ENCODE measurements at places on chromosomes 11 and 22.
A peak's percentile ranks its signal among the peaks of the same experiment; 100 is the strongest.

- no peak for DNase-seq
Observed at GRCh38 chr11:95625164-95625900, 164.2 kb downstream of the FAM76B start.

DNA sequence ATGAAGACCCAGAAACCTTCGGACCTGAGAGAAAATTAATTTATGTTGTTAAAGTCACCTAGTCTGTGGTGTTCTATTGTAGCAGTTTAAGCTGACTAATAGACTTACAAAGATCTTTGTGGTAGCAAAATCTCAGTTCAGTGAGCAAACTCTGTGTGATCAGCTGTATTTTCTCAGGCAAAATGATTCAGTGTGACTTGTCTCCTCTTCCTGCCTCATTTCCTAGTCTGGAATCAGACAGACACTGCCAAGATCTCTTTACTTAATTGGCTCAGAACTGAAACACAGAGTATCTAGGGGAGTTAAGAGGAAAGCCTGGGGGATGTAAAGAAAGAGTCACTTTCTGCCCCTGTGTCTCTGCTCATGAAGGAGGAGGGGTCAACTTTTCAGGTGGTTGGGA, 564.7 kb downstream of the KCNA4 start:
- peak; percentile 68 for DNase-seq

- peak; percentile 5 for DNase-seq
Observed at GRCh38 chr11:10807493-10808234, 1.1 kb downstream of the EIF4G2 start.

DNA sequence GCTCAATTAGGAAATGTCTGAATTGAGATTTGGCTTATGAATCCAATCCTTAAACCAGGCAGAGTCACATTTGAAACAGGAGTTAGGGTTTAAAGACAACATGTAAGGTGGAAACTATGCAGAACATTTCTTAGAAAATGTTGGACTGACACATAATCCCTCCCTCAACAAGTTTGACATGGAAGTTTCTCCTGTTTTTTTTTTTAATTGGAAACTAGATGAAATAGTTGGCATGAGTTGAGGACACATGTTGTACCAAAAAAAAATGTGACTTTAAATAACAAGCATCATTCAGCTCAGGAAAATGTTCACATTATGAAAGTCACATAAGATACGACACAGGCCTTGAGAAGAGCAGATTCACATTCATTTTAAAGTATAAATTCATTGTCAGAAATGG, 154.9 kb upstream of the DDI1 start:
- no peak for DNase-seq

DNA sequence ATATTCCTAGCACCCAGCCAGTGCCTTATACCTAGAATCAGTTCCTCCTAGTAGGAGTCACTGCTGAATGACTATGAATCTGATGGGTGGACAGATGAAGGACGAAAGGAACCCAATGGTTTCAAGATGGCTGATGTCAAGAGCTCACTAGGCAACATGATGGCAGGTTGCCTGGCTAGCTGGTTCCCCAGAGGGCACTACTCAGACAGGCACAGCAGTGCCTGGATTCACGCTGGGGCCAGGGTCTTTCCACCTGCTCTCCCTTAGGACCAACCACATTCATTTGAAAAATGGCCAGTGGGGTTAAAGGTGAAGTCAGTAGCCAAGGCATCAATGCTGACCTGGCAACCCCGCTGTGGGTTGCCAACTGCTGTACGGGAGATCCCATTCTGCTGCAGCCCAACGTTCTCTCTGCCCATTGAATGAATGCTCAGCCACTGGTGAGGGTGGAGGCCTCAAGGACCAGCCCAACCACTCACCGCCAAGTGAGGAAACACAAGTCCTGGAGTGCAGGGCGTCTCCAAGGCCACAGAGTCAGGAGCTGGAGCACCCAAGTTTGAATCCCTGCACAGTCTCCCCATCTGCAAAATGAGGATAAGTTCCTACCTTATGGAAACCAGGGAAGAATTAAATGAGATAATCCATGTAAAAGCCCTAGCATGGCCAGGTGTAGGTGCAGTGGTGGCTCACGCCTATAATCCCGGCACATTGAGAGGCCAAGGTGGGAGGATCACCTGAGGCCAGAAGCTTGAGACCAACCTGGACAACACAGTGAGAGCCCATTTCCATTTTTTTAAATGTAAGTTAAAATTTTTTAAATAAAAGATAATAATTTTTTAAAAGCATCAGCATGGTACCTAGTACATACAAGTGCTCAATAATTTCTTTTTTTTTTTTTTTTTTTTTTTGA, 12.4 kb downstream of the MYH9 start:
- no peak for DNase-seq

DNA sequence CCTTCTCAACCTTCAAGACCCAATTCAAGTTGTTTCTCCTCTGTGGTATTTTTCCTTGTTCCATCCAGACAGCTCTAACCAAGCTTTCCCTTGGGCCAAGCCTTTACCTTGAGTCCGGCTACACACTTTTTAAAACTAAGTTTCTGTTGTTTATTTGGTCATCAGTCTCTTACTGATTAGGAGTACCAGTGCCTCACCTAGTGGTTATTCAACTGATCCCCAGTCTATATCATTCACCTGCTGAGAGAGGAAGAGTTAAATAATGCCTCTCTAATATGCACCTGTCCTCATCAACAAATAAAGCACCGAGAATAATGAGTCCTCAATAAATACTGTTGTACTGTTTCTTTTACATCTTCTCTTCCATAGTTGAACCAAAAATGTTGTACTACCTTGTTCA, 160.8 kb downstream of the MSANTD4 start:
- DNase-seq = no peak

- DNase-seq = no peak
Observed at GRCh38 chr11:120139316-120140069, 1.6 kb upstream of the TRIM29 start.

GRCh38 chr11:63915961-63916836, 765 bp downstream of the RCOR2 start:
- DNase-seq = no peak

GRCh38 chr22:20771918-20772625, 1.8 kb upstream of the SERPIND1 start:
- no peak for DNase-seq

DNA sequence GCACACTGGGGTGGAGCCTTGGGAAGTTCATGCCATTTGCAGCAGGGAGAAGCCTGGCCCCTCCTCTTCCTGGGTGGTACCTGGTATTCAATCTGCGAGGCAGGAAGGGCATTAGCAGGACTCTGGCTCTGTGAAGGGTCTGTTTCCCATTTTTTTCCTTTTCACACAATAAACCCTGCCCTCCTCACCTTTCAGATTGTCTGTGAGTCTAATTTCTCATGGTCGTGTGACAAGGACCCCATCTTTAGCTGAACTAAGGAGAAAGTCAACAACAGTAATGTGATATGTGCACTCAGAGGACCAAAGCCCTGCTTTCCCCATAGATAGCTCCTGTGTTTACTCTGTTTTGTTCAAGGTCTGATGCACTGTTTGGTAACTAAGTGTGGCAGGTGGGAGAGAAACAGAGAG, 26.6 kb upstream of the CASP4 start:
- DNase-seq = no peak

DNA sequence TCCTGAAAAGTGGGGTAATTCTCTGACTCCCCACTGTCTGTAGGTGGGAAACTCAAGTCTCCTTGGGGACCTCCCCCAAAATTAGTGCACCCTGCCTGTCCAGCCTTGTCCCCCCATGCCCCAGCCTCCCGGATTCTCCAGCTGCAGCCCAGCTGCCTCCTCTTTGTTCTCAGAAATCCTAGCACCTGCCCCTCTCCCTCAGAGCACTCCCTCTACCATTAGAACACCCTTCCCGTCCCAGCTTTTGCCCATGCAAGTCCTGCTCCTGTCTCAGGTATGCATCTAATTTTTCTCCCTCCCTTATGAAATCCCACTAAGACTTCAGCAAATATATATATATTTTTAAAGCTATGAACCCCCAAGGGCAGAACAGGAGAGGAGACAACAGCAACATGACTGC, 37.3 kb downstream of the LRFN4 start:
- no peak for DNase-seq

DNA sequence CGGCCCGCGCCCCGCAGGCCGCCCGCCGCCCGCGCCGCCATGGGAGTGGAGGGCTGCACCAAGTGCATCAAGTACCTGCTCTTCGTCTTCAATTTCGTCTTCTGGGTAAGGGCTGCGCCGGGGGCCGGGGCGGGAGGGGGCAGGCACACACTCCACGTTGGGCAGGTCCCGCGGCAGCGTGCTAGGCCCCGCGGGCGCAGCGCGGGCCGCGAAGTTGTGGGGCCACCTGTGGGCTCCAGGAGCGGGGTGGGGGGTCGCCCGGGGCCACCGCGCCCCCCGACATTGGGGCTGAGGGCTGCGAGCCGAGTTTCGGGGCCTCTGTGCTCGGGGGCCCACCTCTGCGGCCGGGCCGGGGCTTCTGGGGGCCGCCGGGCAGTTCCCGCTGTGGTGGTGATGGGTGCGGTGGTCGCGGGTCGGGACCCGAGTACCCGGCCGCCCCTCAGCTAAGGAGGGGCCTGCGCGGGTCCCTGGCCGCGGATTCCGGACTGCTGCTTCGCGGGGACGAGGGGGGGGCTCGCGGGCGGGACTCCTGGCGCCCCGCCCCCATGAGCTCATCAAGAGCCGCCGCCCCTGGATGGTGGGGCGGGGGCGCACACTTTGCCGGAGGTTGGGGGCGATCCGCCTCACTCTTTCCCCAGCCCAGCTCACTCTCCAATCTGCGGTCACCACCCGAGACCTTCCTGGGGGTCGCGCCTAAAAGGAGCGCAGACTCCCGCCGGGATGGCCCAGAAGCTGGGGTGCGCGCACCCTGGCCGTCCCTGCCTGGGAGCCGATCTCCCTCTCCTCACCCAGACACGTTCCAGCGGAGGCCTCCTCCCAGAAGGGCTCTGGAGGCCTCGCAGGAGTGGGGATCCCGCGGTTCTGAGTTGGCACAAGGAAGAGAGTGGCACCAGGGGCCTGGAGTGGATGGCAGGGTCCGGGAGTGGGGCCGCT, 667 bp downstream of the CD81 start:
- DNase-seq = no peak

DNA sequence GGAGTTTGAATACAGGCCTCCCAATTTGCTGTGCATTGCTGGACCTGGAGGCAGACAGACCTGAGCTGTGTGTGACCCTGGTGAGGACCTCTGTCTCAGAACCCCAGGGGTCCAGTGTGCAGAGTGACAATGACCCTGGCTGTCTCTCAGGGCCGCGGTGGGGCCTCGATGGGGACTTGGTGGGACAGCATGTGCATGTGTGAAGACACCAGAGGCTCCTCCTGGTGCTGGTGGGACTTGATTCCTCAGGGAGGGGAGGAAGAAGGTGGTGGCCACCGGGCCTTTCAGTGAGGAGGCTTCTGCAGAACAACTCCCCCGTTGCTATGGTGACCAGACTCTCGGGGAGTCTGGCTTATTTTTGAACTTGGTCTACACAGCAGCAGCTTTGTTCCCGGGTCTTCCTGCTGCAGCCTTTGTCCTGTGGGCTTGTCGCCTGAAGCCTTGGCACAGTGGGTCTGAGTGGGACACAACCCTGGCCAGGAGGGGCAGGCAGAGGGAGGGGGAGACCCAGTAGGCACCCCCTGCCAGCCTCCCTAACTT, 35.3 kb downstream of the MCM5 start:
- no peak for DNase-seq

DNA sequence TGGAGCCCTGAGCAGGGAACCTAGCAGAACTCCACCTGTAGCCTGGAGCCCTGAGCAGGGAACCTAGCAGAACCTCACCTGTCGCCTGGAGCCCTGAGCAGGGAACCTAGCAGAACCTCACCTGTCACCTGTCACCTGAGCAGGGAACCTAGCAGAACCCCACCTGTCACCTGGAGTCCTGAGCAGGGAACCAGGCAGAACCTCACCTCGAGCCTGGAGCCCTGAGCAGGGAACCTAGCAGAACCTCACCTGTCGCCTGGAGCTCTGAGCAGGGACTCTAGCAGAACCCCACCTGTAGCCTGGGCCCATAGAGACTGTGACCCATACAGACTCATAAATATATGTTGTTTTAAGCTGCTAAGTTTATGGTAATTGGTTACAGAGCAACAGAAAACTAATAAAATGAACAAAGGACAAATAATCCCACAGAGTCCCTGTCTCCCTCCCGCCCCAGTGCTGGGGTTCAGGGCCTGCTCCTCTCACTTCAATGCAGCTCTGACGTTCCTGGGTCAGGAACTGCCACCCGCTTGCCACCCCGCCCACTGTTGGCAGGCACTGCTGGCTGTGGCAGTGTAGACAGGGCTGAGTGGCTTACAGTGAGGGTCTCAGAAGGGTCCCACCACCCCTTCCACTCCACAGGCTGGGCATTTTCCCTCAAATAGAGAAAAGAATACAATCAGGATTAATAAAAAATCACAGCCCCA, 259.1 kb downstream of the TBC1D22A start:
- DNase-seq = no peak

DNA sequence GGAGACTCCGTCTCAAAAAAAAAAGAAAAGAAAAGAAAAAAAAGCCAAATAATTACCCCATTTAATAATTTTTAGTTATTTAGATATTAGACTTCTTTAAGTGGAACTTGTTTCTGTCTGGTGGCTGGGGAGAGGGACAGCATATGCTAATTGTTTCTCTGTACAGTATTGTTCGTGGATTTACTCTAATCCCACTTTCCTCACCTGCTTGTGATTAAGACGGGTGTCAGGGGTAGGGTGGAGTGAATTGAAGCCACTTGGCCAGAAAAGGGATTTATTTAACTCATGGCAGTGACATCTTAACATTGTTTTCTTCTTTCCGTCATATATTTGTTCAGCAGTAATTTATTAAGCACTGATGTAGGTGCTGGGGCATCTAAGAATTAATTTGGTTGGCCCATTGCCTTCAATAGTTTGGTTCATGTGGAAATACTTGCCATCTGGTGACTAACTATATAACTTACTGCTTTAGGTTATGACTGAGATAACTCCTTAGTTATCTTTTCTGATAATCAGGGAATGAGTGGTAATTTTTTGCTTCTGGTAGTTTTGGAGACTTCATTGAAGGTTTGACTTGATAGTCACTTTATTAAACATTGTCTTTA, 4.6 kb downstream of the TNRC6B start:
- DNase-seq = no peak

GRCh38 chr11:125281831-125282595, 117.5 kb downstream of the PKNOX2 start:
- DNase-seq = no peak

Data from skeletal muscle cell (primary cell).